Globus pallidus (tissue), 1 donor: ENCODE measurements at places on chromosomes 5 and 9.

- DNase-seq: no peak
These were observed 606.2 kb downstream of the PDE4D start for GRCh38 chr5:59287361-59287760.

DNA sequence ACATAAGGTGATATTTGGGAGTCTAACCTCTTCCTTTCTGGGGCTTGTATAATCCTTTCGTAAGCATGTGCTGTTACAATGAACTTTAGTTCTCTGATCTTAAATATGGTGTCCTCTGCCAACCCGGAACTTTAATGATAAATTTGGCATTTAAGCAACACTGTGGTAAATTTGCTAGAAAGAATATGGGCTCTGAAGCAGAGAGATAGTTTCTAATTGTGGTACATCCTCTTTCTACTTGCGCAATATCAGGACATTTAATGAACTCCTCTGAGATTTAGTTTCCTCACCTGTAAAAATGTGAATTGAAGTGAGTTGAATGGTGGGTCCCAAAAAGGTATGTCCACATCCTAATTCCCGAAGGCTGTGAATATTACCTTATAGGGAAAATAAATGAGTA is 364.7 kb downstream of the CAAP1 start:
- no peak for DNase-seq

DNA sequence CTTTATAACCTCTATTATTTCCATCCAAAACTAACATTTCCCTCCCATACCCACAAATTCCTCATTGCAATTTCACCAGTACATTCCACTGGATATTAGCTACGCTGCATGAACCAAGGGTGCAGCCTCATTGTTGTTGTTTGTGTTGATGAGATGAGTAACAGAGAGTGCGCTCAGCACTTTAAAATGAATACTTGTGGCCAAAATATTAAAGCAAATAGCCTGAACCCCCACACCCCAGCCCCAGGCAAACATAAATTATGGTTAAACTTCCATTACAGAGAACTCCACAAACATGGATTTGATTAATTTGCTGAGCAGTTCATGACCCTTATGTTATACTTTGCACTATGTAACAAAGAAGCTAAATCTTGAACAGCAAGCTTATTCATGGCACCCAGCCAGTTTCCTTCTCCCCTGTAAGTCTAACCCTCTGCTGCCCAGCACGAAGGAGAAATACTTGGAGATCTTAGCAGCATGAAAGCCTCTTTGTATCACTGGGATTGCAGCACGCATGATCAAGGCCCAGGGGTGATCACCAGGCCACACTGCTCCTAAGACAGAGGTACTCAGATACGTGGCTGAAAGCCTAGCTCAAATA is 205.0 kb downstream of the DOCK8 start:
- no peak for DNase-seq

GRCh38 chr9:95441081-95441480 is 75.7 kb downstream of the PTCH1 start:
- no peak for DNase-seq

DNA sequence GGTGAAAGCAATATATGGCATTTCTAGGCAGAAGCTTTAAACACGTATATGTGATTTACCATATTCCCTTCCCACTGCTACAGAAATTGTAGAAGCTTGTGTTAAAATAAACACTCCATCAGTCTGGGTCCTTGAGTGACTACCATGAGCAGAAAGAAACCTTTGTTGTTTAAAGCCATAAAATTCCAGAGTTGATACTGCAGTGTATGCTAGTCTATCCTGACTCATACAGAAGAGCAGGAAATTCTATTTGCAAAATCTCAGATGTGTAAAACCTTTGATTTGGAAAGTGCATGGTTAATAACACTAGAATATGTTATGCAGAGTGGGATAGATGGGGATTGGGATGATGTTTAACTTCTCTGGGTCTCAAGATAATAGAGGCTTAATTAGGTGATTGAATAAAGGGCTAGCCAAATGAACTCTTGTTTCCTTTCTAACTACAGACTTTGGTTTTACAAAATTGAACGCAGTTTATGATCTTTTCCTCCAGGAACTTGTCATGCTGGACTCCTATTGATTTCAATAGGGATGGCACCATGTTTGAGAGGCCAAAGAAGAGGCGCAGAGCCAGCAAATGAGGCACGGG is 282.7 kb upstream of the VLDLR start:
- DNase-seq: no peak

GRCh38 chr9:109467936-109468335 is 30.2 kb downstream of the PTPN3 start:
- DNase-seq: no peak

DNA sequence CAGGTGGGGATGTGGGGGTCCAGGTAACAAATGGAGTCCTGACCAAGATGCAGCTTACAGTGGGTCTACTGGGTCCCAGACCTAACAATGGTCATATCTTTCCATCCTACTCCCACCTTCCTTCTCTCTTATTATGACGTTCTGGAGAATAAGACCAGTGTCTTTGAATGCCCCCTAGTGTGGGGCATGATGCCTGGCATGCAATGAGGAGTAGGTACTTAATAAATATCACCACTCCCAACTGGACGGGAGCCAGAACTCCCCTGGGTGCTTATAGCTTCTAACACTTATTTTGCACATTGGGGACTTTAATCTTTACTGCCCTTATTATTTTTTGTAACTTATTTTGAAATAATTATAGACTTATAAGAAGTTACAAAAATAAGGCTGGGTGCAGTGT is 98.2 kb downstream of the NDFIP1 start:
- DNase-seq: no peak

DNA sequence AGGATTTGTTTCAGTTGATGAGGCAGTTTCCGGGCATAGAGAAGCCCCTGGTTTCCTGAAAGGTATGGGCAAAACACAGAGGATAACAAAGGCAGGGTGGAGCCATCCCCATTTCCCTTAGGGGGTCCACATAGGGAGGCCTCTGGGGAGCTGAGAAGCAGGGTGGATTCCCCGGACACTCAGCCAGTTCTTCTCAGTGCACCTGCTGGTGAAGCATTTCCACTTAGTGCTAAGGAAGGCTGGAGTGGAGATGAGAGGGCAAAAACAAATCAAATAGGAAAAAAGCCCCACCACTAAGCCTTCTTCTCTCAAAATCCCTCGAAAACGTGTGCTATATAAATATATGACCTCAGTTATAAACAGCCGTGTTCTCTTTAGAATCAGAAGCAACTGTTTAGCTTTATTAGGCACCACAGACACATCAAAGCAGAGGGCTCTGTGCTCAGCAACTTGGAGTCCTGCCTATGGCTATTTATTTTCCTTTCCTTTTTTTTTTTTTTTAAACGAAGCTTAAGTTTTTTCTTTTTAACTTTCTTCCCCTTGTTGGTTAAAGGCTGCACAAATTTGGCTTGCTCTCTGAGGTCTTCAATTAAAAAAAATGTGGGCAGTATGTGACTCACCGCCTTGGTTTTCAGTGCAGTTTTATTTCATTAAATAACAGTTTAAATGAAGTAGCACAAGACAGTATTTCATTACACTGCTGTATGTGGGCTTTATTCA is 67.7 kb downstream of the PRDM6 start:
- DNase-seq: no peak

GRCh38 chr5:96157841-96158291 is 196.2 kb upstream of the ELL2 start:
- no peak for DNase-seq

- no peak for DNase-seq
These were observed 16.1 kb upstream of the TSSK1B start for GRCh38 chr5:113450929-113451328.

GRCh38 chr9:125904155-125904851 is 157.1 kb downstream of the PBX3 start:
- no peak for DNase-seq

DNA sequence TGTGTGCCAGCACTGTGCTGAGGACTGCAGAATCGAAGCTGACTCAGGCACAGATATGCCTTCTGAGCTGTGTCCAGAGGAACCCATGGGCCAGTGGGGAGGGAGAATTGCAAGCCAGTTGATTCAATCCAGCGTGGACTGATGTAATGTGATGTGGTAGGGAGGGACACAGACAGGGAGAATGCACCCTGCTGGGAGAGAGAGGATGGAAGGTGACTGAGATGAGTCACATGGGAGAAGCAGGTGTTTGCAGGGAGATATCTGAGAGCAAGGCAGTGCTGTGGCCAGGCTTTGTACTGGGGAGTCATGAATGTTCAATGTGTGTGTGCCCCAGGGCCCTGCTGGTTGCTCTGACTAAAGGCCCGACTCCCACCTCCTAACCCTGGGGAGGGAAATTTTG is 75.7 kb downstream of the IRX1 start:
- no peak for DNase-seq

GRCh38 chr9:93286252-93287188 is 102.6 kb downstream of the WNK2 start:
- DNase-seq: no peak

- no peak for DNase-seq
These were observed 523.3 kb downstream of the LRRC70 start for GRCh38 chr5:63101870-63102269.

DNA sequence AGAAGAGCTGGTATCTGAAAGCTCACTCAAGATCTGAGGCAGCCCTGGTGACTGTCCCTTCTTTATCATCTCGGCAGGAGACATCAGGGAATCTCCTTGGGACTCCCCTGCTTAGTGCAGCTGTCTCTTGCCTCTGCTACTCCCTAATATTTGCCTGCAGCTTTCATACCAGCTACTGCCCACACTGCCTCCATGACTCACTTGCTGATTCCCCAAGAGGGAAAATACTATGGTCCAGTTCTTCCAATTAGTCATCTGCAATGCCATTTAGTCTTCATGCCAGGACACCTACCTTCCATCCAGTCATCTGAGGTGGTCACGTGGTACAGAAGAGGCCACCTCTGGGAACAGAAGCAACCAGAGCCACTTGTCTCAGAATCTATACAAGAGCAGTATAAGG is 270.8 kb downstream of the NTRK2 start:
- no peak for DNase-seq

- DNase-seq: no peak
These were observed 192.4 kb downstream of the ARHGEF28 start for GRCh38 chr5:73818357-73818756.

DNA sequence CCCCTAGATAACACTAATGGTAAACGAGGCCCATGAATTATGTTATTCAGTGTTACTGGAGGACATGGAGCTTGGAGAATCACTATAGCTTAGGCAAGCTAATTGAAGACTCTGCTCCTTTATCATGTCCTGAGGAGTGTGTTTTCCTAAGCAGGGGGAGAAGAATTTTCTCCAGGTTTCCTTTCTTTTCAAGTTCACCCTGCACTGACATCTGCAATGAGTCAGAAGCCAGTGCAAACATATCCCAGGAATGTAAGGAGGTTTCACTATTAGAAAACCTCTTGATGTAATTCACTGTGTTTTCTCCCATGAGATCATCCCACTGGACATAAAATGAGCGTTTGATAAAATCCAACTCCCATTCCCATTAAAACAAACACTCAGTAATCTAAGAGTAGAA is 75.6 kb downstream of the DMRT2 start:
- no peak for DNase-seq

DNA sequence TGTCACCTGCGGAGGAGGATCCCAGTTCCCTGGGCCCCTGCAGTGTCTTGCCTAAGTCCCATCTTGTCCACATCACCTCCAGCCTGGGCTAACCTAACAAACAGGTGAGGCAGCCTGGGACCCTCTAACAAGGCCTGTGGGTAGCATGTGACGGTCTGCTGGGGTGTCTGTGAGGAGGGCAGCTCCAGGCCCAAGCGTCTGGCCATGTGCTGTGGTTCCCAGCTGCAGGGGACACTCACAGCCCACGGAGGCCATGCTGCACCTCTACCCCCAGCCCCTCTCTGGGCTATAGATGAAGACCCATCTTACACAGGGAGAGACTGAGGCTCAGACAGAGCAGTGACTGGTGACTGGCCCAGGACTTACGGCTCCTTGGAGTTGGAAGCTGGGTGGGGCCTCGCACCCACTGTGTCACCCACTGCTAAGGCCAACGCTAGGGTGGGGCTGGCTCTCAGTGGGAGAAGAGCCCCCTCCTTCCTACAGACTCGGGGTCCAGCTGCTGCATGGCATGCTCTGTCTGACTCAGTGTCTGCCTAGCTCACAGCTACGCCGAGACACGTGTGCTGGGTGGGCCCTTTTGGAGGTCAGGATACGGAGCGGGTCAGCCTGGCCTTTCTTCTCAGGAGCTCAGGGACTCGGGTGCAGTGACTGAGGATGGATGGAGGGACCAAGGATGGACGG is 40.8 kb upstream of the RNF130 start:
- DNase-seq: no peak

- DNase-seq: peak; percentile 58
These were observed 754 bp downstream of the VDAC1 start for GRCh38 chr5:134003817-134004625.

GRCh38 chr5:127950707-127951391 is 132.7 kb upstream of the SLC12A2 start:
- no peak for DNase-seq

DNA sequence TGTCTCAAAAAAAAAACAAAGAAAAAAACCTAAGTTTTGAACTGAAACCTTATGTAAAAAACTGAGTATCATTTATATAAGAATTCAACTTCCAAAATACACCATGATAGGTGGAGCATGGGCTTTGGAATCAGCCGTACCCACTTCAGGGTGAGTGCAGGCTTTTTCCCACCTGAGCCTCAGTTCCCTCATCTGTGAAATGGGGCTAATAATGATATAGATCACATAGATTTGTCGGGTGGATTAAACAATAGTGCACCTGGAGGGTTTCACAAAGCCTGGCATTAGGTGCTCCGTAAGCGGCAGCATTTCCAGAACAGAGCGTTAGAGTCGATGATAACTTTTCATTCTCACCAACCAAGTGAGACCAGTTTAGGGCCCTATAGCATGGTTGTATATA is 91.9 kb downstream of the CYFIP2 start:
- DNase-seq: no peak

- DNase-seq: no peak
These were observed 88.4 kb upstream of the GRAMD2B start for GRCh38 chr5:126334760-126335159.

- DNase-seq: no peak
These were observed 3.9 kb upstream of the TMEM171 start for GRCh38 chr5:73116506-73116905.

GRCh38 chr5:179613460-179614071 is 9.9 kb downstream of the HNRNPH1 start:
- DNase-seq: no peak

GRCh38 chr5:122673343-122673742 is 101.5 kb upstream of the SNX2 start:
- no peak for DNase-seq

DNA sequence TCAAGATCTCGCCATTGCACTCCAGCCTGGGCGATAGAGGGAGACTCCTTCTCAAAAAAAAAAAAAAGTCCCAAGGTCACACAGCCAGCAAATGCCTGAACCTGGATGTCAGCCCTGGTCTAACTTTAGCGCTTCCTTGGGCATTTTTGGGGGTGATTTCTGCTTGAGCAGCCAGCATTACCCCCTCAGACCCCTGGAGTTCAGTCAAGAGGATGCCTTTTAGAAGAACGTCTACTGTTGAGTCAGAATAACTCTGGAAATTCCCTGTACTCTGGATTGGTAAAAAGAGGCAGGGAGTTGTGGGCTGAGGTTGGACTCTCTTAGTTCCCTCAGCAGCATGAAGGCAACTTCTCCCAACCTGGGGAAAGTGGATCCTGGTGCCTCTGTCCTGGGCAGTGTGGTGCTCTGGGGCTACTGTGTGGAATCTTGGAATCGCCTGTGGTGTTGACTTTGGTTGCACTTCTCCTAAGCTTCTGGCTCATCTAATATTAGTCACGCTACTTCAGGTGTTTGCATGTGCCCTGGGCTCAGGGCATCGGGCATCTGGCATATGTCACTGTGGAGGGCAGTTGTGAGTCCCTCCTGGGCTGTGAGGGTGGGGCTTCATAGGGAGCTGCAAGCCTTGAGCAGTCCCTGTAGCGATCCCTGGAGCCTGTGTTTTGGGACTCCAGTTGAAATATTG is 32.2 kb downstream of the STXBP1 start:
- no peak for DNase-seq
